SIG-M5 (cell line): ENCODE measurements at places on chromosomes 4 and X.

- DNase-seq = no peak
These were observed 146.8 kb upstream of the RBPJ start for GRCh38 chr4:26174027-26174426.

DNA sequence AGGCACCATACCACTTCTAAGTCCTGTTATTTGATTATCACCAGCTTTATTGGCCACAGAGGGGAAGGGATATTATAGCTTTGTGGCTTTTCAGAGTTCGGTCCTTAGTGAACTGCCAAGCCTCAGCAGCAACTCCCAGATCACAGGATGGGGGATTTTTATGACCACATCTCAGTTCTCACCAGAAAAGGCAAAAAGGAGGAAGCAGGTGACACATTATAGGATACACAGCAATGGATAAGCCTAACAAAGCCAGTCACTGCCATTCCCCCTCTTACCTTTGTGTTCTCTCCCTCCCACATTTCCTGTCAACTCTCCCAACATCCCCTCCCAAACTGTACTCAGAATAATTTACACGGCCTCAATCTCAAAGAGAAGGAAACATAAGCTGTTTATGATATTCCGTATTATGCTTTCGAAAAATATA, 142.8 kb downstream of the MGST2 start:
- DNase-seq = no peak

DNA sequence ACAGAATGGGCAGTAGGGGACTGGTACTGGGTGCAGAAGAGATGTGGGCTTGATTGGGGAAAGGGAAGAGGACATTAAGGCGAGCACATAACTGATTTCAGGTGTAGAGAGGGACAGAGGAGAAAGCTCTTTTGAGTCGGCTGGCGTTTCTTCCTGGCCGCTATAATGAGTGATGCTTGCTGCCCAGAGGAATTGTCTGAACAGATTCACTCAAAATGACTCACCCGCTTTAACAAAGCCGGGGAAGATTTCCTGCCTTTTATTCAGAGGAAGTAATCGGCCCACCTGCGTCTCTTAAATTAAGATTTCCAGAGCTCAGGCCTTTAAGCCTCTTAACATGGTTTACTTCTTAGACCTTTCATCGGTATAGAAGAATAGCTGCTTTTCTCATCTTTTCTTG, 102.1 kb upstream of the AP1S2 start:
- no peak for DNase-seq

DNA sequence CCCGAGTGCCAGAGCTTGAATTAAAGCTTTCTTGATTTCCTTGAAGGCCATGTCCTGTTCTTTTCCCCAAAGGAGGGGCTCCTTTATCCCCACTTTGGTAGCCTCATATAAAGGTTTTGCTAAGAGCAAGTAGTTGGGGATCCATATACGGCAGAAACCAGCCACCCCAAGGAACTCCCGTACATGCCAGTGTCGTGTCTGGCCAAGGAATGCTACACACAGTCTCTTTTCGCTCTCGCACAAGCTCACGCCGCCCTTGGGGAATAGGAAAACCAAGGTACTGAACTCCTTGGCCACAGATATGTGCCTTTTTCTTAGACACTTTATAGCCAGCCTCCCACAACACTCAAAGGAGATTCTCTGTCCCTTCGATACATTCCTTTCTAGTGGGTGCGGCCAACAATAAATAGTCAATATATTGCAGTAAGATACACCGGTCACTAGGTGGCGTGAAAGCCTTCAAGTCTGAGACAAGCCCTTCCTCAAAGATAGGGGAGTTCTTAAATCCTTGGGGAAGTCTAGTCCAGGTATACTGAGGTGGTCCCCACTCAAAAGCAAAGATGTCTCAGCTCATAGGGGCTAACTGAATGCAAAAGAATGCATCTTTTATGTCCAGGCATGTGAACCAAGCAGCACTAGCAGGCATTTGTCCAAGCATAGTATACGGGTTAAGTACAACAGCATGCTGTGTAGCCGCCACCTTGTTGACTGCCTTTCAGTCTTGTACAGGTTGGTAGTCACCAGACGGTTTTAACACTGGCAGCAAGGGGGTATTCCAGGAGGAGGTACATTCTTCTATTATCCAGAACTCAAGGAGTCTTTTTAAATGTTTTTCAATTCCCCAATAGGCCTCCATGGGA, 57.8 kb upstream of the XAGE1B start:
- DNase-seq = no peak

- DNase-seq = no peak
These were observed 25.0 kb downstream of the COQ2 start for GRCh38 chr4:83259586-83259985.

GRCh38 chr4:3702561-3703221, 63.5 kb upstream of the ADRA2C start:
- DNase-seq = no peak

GRCh38 chr4:6343939-6344408, 74.3 kb downstream of the WFS1 start:
- no peak for DNase-seq

DNA sequence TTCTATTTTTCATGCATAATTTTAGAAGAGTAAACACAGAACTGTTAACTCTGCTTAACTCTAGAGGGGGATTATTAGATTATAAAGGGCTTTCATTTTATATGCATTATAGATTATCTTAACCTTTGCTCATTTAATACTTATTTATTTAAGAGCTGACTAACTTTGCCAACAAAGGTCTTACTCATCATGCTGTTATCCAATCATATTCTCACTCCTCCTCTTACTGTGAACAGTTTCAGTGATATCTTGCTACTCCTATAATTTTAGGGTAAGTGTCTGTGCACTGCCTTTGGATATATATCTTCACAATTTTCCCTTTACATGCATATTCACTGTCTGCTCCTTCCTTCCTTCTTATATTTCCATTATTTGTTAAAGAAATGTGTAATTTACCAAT, 1814.9 kb downstream of the STIM2 start:
- no peak for DNase-seq

DNA sequence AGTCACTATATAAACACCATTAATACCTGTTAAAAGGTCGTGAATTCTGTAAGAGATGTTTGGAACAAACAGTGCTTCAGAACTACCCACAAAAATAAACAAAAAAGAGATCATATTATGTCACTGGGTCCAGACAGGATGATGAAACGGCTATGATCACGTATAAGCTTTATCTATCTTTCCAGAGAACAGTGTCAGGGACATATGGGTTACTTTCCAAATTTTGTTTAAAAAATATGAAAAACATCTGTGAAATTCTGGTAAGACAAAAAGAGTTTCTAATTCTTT, 90.0 kb downstream of the SORBS2 start:
- no peak for DNase-seq

DNA sequence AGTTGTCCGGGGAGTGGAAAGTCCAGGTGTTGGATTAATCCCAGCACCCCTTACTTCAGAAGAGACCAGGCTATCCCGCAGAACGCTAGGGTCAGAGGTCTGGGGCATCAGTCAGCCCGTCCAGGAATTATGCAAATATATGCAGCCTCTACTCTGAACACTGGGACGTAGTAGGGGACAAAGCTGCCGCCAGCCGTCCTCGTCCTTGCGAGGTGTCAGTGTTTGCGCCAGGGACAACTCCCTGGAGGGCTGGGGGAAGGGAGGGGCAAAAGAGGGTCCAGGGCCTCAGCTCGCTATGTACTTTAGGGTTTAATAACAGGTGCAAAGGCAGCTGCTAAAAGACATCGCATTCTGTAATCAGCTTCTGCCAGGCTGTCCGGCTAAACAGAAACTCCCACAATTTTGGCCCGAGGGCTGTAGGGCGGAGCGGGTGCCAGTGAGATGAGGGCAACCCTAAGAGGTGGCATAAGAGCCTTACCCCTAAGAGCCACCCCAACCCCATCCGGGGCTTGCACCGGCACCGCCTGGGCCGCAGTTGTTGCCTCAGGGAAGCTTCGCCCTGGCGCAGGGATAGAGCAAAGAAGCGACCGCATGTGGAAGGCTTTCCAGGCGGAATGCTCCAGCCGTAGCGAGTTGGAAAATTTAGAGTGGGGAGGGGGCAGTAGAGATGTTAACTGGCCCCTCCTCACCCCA, 8.4 kb downstream of the HAND2 start:
- no peak for DNase-seq

GRCh38 chr4:152677117-152677516, 2.7 kb downstream of the TMEM154 start:
- no peak for DNase-seq

DNA sequence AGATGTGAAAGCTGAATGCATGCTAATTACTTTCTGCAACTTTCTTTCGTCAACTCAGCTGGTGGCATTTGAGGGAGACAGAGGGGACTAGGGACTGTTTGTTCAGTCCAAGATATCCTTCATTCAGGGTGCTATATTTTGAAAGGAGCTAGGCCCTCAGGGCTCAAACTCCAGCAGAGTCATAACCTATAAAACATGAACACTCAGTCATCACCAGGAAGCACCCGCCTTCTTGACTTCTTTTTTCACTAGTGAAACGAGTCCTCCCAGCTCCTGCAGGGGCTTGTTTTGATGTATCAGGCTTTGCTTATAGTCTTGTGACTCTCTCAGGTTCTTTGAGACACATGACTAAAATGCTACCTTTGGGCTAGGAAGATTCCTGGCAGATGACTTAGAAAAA, 230.6 kb downstream of the PCDH7 start:
- no peak for DNase-seq

- no peak for DNase-seq
These were observed 175.8 kb upstream of the TECRL start for GRCh38 chr4:64584981-64585557.

GRCh38 chr4:55125087-55125721, at the start of gene KDR:
Gene KDR (minus strand): TSS chr4:55125595. CDS start chr4:55125293, 302 bp downstream.
- DNase-seq = no peak

DNA sequence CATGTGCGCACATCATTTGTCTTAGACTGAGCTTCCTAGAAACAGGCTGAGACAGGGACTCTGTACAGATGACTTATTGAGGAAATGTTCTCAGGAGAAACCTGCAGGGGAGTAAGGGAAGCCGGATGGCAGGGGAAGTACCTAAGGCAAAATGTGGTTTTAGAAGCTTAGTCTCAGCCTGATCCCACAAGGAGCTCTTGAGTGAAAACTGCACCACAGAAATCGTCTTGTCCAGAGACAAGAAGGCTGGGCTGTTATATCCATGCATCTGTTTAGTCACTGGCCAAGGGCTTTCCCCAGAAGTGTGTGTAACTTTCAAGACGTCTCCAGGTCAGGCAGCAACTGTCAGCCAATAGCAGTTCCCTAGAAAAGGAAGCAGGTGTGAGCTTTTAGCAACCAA, 86.0 kb downstream of the FUNDC1 start:
- DNase-seq = no peak

DNA sequence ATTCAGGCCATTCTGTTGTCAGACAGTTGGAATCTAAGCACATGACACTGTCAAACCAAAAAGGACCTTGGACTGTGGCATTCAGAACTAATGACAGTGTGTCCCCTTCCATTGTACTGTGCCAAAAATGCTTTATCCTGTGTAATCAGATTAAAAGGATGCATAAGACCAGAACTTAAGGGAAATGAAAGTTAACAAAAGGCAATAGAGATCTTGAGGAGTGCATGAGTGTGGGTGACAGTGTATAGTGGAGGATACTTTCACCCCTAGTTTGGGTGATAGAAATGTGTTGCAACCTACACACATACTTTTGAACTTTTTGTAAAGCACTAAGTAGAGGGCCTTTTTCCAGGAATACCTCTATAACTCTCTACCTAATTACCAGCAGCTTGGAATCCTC, 4.5 kb downstream of the CYSLTR1 start:
- DNase-seq = no peak

GRCh38 chr4:124044867-124045266, 648.3 kb downstream of the SPRY1 start:
- DNase-seq = no peak

DNA sequence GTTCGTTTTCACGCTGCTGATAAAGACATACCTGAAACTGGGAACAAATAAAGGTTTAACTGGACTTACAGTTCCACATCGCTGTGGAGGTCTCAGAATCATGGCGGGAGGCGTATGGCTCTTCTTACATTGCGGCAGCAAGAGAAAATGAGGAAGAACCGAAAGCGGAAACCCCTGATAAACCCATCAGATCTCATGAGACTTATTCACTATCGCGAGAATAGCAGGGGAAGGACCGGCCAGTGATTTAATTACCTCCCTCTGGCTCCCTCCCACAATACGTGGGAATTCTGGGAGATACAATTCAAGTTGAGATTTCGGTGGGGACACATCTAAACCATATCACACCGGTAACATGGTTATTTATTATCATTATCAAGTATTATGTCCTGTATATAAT, 2204.5 kb downstream of the ARAP2 start:
- DNase-seq = no peak

DNA sequence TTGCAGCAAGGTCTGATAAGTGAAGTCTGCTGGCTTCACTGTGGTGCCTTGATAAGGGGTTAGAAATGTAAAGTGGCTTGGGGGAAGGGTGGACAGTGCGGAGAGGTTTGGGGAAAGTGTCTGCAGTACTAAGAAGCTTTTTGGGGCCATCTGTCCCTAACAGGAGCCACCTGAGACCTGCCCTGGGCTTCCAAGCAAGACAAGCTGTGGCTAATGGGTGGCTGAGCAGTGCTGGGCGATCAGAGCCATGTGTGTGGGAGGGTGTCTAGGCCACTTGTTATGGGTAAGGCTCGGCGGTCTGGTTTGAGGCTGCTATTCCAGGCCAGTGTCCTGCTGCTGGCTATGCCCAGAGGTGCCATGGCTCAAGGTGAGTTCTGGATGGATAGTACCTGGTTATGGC, 185.4 kb upstream of the MTMR8 start:
- DNase-seq = no peak

DNA sequence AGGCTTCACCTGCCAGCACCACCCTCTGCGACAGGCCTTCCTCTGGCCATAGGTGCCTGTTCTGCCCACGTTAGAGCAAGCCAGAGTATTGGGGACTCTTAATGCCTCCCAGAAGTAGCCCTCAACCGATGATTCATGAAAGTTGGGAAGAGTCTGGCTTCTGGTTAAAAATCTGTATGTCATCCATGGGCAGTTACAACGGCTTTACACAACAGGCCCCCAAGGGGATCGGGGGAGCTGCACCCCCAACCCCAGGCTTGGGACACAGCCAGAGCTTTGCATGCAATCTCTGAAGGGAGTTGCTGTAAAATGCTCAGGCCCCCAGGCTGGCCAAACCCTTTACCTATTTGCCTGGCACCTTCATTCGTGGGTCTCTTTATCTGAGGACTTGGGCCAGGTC, 5.4 kb upstream of the CYTL1 start:
- no peak for DNase-seq

DNA sequence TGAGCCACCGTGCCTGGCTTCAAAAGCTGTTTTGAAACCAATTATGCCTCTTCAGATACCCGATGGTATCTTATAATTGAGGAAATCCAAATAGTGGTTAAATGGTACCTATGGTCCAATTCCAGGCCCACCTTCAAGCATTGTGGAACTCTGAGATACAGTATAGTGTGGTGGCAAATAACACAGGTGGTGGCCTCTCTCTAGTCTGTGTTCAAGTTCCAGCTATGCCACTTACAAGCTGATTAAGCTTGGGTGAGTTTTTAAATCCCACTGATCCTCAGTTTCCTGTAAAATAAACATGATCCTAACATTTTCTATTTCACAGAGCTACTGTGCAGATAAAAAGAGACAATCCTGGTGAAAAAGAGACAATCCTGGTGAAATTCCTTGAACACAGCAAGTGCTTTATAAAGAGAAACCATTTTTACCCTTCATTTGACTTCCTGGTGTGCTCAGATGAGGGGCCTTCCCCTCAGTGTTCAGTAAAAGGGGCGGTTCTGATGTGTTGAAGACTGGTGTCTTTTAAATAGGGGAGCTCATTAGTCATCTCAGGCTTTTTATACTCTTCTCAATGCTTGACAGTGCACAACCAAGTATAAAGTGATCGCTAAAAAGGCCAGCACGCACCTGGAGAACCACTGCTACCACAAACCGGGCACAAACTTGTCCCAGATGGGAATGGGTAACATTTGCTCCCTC, 30.8 kb upstream of the CD40LG start:
- DNase-seq = no peak

GRCh38 chrX:19756597-19757131, 130.7 kb downstream of the SH3KBP1 start:
- no peak for DNase-seq
